ENCODE measurements at places on chromosomes 2 and 18.
A peak's percentile ranks its signal among the peaks of the same experiment; 100 is the strongest.

- no peak for DNase-seq
Observed at GRCh38 chr18:67132919-67133318, 383.6 kb downstream of the DSEL start.

- DNase-seq = no peak
Observed at GRCh38 chr18:62399781-62400308, 74.7 kb downstream of the TNFRSF11A start.

DNA sequence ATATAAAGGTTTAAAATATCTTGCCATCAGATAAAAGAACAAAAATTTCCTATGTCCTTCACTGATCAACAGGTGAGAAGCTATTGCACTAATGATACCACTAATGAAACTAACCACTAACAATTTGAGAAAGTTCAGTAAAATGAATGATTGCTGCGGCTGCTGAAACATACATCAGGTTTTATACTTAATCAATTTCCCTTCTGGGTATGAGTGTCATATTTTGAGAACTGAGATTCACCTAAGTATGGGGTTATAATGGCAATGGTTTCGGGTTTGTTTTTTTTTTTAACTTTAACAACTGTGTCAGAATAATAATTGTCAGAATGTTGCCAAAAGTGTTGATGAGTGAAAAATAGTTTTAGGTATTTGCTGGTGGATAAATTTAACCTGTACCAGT is 151.3 kb upstream of the SLC39A10 start:
- DNase-seq = no peak

- no peak for DNase-seq
Observed at GRCh38 chr18:79250301-79250981, 145.3 kb upstream of the NFATC1 start.

GRCh38 chr2:168455645-168456520 is at the start of gene CERS6:
TSS of gene CERS6 (plus strand) at chr2:168456272. CDS start at chr2:168456449, 177 bp downstream.
- DNase-seq = peak; percentile 61

DNA sequence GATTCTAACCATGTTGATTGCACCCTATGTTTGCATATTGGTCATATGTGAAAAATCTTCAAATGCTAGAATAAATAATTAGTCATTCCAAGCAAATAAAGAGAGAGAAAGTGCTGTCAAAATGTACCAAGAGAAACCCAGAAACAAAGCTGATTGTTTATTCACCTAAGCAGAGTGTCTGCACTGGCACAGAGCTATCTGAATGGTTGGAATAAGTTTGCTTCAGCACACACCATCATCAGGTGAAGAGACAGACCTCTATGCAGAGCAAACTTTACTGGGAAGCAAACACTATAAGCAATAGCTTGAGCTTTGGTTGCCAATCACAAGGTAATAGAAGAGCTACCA is 25.4 kb downstream of the DSG4 start:
- no peak for DNase-seq

- no peak for DNase-seq
Observed at GRCh38 chr2:164779383-164780057, 62.1 kb downstream of the COBLL1 start.

GRCh38 chr2:196592331-196592910 is 47.1 kb upstream of the CCDC150 start:
- DNase-seq = no peak

- DNase-seq = no peak
Observed at GRCh38 chr2:85179541-85179940, 46.3 kb downstream of the TCF7L1 start.

GRCh38 chr2:175842996-175843395 is 159.1 kb downstream of the LNPK start:
- DNase-seq = no peak

DNA sequence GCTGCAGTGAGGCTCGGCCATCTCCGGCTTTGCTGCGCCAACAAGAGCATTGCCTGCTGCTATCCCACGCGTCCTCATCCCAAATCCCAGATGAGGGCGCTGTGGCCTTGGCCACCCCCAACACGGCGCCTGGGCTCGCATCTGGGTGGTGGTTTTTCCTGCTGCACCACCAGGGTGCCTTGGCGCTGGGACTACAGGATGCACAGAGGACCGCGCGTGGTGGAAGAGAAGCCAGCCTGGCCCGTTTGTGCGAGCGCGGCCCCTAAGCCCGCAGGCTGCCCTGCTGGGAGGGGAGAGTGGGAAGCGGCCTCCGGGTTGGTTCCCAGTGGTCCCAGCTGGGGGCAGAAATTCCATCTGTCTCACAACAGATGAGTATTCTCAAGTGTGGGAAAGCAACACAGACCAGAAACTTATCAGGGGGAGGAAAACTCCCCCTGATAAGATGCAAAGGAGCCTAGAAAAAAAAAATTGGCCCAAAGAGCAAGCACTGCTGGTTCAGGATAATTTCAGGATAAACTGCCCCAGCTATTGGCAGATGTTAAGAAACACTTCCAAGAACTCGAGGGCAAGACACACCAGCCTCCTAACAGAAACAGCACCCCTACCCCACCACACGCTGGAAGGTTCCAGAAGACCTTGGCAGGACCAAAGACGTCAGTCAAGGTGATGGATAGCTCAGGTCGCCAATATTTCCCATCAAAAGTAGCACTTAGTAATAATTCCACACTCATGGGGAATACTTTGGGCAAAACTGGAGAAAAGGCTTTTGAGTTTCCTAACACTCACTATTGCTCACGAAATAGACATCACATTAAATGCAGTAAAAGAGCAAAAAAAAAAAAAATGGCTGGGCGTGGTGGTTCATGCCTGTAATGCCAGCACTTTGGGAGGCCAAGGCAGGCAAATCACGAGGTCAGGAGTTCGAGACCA is 152.1 kb downstream of the PXDN start:
- no peak for DNase-seq

GRCh38 chr2:181952404-181953226 is 33.0 kb upstream of the PPP1R1C start:
- DNase-seq = no peak

- no peak for DNase-seq
Observed at GRCh38 chr2:146652311-146652710, 1192.5 kb upstream of the ACVR2A start.

DNA sequence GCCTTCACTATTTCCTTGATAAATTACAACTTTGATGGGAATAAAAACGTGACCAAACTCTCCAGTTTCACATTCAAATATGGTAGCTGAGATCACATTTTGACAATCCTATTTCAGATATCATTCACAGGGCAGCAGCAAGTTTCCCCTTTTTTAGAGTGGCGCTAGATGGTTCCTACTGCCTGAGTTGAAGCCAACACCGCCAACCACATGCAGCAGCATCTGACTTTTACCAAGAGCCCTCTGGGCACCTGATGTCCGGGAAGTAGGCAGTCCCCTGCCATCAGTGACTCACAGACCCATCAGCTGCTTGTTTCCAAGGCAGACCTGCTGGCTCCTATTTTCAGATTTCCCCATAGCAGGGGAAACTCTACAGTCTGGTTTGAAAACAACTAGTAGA is 4.0 kb upstream of the MREG start:
- no peak for DNase-seq

DNA sequence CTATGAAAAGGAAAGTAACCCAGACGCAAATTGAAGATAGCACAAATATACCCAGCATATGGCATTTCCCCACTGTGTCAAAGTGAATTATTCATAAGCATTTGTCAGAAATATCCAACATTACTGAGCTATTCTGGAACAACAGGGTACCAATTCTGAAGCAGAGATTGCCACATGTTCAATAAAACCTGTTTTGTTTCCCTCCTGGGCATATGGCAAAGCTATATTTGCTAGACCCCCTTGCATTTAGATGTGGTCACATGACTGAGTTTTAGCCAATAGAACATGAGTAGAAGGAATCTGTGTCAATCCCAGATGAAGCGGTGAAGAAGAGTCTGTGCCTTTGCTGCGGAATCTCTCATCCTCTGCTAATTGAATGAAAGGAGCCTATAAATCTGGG is 296.4 kb upstream of the DLGAP1 start:
- DNase-seq = no peak

DNA sequence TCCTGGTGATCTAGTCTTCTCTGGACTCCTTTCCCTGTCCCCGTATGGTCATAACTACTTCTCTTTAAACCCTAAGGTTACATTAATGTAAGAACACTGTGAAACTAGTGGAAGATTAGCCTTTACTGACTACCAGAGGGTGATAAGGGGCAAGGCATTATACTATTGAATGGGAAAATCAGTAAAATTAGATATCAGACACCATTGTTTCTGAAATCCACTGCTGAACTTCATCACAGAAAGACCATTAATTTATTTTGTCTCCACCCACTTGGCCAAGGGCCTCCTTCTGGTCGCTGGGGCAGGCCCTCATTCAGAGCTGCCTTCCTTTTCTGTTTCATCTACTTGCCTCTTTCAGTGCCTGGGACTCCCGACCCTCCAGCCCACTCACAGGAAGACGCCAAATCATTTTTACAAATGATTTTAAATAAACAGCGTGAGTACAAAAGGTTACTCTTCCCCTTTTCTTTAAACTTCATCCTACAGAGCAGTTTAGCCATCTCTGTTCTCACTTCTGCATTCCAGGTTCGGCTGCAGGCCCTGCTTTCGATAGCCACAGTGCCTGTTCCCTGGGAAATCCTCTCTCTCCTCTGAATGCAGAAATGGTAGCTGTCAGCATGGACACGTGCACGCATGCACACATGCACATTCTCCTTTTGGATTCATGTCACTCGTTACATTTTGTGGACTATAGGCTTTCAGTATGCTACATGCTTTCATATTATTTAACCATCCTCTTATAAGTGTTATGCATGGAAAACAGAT is 70.3 kb upstream of the DOCK10 start:
- DNase-seq = no peak

DNA sequence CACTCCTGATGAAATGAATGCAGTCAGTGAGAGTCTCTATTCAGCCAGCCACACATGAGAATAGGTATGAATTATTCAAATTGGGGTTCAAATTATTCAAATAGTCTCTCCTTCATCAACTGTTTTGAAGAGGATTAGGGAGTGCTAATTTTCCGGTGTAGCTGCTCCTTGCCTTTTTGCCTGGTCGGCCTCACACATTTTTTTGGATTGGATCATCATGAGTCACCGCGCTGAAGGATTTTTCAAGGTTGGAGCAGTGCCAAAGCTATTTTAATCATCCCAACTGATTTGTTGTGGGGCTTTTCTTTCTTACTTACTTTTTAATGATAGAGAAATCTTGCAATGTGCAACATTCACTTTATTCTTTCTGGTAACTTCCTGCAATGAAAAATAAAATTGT is 2.4 kb upstream of the DTNA start:
- no peak for DNase-seq

DNA sequence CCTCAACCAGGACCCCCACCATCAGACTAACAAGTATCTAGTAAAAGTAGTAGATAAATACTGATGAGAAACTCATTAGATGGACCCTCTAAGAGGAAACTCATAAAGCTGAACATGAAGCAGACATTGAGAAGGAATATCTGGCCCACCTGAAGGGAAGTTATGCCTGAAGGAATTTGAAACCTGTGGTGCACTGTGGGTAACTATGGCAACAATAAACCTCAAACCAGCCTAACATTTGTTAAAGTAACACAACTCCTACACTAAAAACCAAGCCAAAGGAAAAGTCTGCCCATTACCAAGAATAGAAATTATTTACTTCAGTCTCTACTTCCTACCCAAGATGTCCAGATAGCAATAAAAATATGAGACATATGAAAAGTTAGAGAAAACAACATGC is 43.4 kb downstream of the KIAA1328 start:
- DNase-seq = no peak

GRCh38 chr2:26485725-26486418 is 7.9 kb upstream of the OTOF start:
- no peak for DNase-seq

- DNase-seq = no peak
Observed at GRCh38 chr2:31996571-31997150, 14.1 kb downstream of the MEMO1 start.
